ENCODE measurements at places on chromosomes 1 and 21.

- DNase-seq = no peak
Observed at GRCh38 chr1:205044741-205045140, 1.7 kb downstream of the CNTN2 start.

DNA sequence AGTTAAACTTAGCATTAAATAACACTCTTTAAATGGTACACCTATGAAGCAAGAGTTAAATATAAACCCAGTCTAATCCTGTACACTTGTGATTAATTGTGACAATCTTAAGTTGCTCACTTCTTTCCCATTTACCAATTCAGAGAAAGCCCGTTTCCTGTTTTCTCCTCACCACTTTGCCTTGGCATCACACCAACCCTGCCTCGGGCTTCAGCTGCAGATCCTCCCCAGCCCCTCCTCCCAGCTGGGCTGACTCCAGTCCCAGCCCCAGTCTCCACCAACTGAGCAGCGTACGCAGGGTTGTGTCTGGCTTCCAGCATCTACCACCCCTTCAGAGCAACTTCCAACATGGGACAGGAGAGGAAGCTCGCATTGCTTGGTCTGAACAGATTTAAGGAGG, 4.1 kb downstream of the PYCR2 start:
- peak; percentile 44 for DNase-seq

- DNase-seq = no peak
Observed at GRCh38 chr1:152227310-152227928, 3.4 kb upstream of the HRNR start.

DNA sequence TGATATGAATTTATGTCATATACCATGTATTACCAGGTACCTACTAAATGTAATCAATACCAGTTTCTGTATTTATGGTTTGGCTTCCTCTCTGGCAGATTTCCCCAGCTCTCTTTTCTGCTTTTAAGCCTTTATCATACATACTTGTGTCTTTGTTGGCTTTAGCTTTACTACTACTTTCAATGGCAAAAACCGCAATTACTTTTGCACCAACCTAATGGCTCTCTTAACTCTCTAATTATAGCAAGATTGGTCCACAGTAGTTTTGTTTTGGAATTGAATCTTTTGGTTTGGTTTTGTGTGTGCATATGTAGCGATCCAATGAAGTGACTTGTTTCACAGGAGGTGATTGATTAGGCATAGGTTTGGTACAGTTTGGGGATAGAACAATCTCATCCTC, 93.6 kb downstream of the ATG4C start:
- DNase-seq = no peak

DNA sequence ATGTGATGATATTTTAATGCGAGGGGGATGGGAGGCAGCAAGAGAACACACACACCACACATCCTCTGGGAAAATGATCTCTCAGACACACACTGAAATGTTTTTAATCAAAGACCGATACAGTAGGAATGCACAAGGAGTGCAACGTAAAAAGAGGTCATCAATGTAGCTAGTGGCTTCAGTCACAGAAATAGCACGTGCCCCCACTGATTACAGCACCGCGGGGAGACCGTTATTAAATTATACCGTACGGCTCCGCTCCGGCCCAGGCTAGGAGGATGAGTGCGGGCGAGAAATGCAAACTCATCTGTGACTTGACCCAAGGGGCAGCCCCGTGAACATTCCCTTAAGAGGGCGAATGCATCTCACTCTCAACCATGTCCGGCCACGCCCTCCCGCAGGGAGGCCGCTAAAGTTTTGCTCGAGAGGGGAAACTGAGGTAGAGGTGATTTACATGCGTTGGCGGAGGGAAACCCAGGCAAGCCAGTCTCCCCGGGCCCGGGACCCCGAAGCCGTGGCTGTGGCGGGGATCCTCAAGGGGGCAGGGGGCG, 552 bp downstream of the UBR4 start:
- peak; percentile 74 for DNase-seq

GRCh38 chr1:95028954-95029353, 43.8 kb downstream of the ALG14 start:
- DNase-seq = no peak

DNA sequence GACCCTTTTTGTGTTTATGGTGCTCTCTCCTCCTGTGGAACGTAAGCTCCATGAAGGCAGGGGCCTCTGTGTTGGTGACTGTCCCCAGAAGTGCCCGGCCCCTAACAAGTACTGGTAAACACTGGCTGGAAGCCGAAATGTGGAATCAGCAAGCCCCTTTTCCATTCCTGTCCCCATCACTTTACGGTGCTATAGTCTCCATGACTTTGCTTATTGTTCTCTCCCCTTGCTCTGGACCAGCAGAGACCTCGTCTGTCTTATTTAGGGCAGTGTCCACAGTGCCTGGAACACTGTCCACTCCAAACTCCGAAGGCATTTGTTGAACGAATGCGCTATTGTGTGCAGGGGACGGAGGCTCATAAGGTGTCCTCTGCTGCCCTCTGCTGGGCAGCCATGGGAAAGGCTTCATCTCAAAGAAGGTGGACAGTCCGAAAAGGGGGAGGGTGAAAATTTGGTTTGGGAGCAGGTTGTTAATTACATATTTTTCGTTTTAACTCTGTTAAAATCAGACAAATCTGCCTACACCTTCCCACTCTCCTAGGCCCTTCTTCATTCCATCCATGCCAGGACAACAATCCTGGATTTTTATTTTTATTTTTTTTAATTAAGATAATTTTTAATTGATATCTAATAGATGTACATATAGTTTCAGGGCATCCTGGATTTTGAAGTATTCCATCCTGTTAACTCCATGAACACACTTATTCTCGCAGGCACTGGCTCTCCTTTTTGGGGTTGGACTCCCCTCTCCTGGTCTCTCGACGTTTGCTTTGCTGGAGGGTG, 115.6 kb downstream of the PGBD5 start:
- DNase-seq = peak; percentile 67

DNA sequence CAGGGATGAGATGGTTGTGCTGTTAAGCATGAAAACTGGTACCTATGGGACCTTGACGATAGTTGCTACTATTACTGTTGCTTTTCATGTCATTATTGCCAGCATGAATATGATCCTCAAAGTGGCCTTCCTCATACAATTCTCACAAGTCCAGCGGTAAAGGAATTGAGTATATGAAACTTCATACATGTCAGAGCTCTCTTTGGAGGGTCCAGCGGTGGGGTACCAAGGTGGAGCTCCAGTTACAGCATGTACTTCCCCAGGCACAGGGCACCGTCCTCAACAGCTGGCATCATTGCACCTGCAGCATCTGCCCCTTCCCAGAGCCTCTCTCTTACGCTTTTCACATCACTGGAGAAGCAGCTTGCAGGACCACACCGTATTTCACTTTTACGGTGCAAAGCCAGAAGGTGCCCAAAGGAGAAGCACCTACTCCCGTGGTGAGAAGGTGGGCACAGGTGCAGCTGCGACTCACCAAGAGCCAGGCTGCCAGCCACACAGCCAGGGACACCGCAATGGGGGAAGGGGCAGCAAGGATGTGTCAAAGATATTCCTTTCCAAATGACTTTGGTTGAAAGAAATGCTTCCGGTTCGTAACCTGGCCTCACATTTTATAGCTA, 166.4 kb upstream of the IRF2BP2 start:
- DNase-seq = no peak
